NCI-H2171 treated with DMSO at 0.1 percent for 48 hours (cell line): ENCODE measurements at places on chromosomes 11 and 22.

GRCh38 chr11:72871119-72871518, 56.9 kb downstream of the ATG16L2 start:
- DNase-seq = no peak

DNA sequence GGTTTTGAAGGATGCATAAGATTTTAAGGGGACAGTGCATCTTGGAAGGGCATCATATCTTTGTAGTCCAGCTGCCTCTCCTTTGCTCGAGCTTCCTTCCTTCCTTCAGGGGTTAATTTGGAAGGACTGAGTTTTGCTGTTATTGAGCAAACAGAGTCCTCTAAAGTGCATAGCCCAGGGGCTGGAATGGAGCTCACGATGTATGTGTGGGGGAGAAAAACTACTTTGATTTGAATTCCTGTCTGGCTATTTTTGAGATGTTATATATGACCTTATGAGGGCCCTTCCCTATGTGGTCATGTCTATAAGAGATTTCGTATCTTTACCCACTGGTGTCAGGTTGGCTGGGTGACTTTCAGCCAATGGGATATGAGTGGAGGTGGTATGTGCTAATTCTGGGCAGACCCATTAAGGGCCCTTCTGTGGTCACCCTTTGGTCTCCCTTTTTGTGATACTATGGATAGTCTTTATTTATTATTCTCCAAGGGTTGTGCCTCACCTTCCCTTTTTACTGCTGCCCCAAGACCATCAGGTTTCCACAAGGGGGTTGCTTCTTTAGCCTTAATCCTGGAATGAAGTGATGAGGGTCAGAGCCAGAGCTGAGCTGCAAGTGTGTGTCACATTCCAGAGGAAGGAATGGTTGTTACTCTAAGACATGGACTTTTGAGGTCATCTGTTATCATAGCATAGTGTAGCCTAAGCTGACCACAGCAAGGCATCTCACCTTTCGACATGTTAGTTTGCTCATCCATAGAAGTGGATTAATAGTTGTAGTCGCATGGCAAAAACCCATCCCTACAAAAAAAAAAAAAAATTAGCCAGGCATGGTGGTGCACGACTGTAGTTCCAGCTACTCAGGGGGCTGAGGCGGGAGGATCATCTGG, 54.6 kb downstream of the LRRC74B start:
- DNase-seq = no peak

DNA sequence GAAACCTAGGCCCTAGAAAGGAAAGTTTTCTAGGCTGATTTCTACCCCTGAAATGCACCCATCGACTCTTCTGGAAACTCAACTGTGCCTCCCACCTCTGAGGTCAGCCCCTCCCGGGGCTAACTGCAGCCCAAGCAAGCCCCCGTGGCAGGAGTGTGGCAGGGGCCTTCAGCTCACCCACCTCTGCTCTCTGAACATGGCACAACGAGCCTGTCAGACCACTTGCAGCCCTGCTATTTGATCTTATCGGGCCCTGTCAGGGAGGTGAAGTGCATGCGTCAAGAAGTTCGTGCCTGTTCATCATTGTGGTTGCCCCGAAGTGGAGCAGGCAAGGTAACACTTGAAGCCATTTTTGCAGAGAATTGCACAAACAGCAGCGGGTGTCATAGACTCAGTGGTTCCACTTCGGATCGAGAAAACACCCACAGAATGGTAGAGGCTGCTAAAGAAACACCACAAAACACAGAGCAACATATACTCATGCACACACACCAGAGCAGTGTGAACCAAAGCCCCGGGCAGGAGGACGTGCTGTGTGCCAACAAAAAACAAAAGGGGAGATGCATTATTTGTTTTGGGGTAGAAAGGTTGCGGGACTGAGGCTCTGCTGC, 262.7 kb downstream of the ETS1 start:
- DNase-seq = no peak

- no peak for DNase-seq
Observed at GRCh38 chr11:118635642-118636041, 28.2 kb downstream of the PHLDB1 start.

- DNase-seq = peak; percentile 57
Observed at GRCh38 chr11:121318848-121319834, 26.6 kb downstream of the SC5D start.

GRCh38 chr11:12106501-12106900, 3.9 kb upstream of the MICAL2 start:
- DNase-seq = no peak

- no peak for DNase-seq
Observed at GRCh38 chr11:129013737-129014475, 71.2 kb upstream of the TP53AIP1 start.

- DNase-seq = no peak
Observed at GRCh38 chr22:49619301-49619700, 208.4 kb downstream of the BRD1 start.
